ENCODE measurements at places on chromosomes 1 and 21. TPM values are rescaled to one million over a fixed set of nuclear protein-coding genes. Genes with fewer than 3 reads are reported as not detected.

SLC9C2 gene
- polyA plus RNA-seq: 0.13 TPM

GOLT1A gene
- 3.7 TPM for polyA plus RNA-seq

FCAMR gene
- 9.8 TPM for polyA plus RNA-seq

RGS1 gene
- polyA plus RNA-seq: 3.5 TPM

GRCh38 chr1:181341026-181341632, 142.2 kb upstream of the CACNA1E start:
- no peak for DNase-seq
